ENCODE measurements at places on chromosomes 7 and 10.
A peak's percentile ranks its signal among the peaks of the same experiment; 100 is the strongest.

DNA sequence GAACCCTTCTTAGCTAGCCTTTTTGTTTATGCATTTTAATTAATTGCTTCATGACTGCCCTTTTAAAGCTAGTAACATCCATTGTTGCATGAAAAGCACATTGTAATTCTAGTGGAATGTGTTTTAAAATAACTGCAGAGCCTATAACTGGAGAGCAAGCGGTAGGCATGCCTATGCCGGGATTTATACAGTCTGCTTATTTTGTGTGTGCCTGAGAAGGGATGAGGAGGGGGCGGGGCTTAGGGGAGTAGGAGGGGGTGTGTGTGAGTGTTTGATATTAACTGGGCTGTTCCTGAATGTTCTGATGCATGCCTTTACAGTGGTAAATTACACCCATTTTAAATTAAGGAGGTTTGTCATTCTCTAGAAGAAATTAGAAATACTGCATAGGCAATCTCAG lies 208.1 kb downstream of the TCF7L2 start:
- no peak for DNase-seq

DNA sequence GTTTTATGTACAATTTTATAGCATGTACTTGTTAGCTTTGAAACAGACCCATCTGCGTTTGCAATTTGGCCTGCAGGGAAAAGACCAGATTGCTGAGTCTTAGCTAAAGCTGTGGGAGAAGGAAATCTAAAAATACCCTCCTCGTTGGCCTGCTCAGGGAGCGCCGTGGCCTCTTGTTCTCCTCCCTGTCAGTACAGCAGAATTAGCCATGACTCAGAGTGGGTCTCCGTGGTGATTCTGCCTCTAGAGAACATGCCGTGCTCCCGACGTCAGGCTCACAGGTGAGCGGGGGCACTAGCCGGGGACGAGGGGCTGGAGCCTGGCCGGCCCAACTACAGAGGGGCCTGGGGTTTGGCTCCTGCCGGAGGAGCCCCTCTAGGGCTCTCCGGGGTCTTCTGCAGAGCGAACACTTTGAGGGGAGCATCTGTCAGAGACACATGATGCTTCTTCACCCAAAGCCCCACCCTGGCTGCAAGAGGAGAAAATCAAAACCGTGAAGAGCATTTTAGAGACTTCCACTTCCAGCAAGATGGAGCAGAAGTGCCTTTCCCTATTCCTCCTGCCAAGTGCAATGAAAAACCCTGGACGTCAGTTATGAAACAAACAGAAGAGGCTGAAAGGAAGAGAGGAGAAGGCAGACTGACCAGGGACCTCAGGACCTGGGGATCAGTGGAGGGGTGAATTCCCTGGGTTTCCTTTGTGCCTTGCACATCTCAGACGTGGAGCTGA lies 98.9 kb downstream of the LHPP start:
- no peak for DNase-seq

DNA sequence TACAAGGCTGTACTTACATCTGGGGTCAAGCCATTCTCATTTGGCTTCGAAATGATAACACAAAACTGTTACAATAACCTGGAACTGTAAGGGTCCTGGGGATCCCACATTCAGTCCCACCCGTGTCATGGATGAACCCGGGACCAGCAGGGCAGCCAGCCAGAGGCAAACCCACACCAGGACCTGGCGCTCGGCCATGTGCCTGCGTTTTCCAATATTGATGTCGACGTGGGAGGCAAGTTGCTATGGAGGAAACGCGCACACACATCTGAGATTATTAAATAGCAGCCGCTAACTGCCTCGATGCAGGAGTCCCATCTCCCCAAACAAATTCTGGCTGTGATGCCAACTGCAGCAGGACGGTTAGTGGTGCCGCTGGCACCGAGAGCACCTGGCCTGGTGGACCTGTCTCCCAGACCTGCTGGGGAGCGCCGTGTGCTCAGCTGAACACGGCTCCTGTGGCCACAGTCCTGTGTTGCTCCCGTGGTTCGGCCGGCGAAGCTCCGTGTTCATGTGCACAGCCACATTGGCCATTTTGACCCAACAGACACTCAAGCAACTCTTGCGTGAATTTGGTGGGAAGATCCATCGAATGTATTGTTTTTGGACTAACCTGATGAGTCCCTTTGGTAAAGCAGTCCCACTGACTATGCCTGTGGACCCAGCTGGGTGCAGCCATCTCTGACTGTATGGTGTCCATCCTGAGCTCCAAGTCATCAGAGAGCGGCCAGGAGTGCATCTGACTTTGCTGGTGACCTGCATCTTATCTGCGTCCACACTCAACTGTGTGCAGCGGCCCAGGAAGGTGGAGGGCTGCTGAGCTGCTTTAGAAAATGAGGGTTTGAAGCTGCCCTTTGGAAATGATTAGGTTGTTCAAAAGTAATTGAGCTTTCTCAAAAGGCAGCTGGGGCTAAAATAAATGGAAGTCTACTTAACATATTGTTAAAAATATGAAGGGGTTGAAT lies 398.2 kb downstream of the DNAJB6 start:
- DNase-seq: no peak

DNA sequence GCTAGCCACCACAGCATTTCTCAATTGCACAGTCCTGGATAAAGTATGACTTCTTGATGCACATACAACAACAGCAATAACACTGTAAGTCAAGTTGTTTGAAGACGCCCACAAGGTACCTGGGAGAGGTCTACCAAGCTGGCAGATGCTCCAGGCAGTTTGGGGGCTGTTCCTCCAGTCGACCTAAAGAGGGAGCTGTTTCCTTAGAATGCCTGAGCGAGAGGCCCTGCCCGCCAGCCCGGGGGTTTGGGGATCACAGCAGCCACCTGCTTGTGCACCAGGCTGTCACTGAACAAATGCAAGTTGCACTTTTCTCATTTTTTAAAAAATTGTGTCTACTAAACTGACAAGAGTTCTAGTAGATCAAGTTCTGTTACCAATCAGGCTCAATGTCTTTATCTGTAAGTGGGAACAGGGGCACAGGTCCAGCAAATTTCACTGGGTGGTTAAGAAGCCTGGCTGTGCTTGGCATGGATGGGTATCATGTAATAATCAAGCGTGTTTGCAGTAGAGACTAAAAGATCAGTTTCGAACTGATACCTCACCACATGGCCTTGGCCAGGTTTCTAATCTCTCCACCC lies 193.8 kb upstream of the ADO start:
- DNase-seq: peak; percentile 66

- DNase-seq: no peak
These were observed 2.9 kb downstream of the ELFN1 start for GRCh38 chr7:1672851-1673486.

DNA sequence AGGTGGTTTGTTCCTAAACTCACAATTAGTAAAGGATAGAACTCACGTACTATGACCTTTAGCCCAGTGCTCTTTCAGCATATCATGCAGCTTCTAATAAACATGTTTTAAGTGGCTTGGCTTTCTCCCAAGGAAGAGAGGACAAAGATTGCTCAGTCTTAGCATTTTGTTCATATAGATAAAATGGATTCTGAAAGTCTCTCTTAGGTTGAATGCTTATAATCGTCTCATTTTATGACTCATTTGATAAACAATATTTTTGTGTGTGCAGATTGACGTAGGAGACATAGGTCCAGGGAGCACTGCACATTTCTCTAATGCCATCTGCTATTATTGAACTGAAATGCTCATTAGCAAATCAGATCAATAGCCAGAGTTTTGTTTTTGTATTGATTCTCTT lies 44.8 kb downstream of the GNAT3 start:
- DNase-seq: no peak

GRCh38 chr7:28152594-28152993 lies 28.0 kb downstream of the JAZF1 start:
- no peak for DNase-seq

DNA sequence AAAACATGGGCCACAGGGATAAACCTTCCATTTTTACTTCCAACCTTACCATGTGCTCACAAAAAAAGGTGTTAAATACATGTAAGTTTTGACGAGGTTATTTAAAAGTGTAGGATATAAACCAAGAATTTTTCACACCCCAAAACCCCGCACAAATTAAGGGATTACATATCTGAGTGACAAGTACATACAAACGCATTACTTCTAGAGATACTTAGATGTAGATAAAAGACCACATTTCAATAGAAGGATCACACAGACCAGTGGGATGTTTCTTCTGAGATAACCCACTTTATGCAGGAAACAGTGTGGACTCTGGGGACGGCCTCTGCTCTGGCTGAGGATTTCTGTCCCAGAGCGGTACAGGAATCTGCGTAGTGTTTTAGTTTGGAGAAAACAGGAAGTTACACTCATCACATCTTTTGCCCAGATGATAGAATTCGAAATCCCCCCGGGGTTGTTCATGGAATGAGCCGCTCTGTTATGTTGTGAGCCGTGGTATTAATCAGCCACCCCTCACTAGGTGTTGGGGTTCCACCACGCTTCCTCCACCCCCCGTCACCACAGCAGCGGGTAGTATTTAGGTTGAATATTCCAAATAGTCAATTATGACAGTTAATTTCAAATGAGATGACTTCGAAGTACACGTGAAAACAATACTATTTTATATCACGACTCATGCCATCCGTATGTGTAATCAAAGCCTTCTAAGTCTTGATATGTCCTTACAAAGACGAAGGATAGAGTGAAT lies 1.3 kb upstream of the CUL1 start:
- peak; percentile 13 for DNase-seq

DNA sequence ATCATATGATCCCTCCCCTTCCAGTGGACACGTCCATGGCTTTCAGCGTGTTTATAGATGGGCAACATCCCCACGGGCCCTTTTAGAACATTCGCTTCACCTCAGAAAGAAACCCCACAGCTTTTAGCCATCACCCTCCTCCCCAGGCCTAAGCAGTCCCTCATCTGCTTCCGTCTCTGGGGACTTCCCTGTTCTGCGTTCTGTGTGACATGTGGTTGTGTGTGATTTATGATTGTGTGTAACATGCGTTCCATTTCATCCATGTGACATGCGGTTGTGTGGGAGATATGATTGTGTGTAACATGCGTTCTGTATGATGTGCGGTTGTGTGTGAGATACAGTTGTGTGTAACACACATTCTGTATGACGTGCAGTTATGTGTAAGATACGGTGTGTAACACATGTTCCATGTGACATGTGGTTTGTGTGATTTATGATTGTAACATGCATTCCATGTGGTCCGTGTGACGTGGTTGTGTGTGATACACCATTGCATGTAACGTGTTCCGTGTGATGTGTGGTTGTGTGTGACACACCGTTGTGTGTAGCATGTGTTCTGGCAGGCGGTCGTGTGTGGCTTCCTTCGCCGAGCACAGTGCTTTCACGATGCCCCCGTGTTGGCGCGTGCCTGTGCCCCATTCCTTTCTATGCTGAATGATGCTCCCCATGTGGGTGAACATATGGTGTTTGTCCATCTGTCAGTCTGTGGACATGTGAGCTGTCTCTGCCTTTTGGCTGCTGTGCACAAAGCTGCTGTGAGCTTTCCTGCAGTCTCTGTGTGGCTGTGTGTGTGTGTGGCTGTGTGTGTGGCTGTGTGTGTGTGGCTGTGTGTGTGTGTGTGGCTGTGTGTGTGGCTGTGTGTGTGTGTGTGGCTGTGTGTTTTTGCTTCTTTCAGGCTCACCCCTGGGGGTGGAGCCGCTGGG lies 26.2 kb downstream of the PWWP2B start:
- DNase-seq: no peak

DNA sequence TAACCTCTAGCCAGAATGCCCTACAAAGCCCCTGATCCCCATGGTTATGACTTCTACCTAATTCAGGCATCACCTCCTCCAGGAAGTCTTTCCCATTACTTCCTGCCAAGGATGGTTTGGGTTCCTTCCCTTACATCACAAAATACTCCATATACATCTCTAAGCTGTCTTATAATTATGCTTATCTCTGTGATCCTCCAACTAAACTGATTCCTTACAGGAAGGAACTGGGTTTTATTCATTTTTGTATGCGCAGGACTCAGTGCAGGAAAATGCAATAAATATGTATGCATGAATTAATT lies 41.3 kb downstream of the PIP4K2A start:
- no peak for DNase-seq

DNA sequence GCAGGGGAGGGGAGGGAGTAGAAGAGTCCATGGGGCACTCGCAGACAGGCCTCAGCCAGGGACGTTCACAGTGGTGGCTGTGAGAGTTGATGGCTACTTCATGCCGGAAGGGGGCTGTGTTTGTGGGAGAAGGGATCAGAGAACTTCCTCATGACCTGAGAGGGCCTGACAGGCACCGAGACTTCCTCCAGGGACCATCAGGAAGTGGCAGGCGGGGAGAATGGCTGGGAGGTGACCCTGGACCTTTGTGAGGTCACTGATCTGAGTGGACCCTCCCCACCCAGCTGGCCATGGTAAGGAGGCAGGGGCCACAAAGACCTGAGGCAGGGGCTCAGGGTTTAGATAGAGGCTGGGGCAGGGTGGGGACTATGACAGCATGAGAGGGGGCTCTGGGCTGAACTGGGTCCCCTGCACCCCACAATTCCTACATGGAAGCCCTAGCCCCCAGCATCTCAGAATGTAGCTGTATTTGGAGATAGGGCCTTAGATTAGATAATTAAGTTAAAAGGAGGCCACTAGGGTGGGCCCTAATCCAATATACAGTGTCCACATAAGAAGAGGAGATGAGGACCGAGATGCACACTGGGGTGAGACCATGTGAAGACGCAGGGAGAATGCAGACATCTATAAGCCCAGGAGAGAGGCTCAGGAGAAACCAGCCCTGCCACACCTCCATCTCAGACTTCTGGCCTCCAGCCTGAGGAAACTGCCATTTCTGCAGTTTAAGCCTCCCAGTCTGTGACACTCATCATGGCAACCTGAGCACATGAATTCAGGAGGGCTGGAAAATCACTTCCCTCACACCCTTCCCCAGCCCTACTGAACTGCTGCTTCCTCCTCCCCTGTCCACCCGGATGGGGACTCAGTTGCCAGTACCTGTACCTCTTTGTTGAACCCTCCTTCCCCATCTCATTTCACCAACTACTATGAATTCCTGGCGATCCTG lies 273.9 kb upstream of the ZNF32 start:
- DNase-seq: no peak

DNA sequence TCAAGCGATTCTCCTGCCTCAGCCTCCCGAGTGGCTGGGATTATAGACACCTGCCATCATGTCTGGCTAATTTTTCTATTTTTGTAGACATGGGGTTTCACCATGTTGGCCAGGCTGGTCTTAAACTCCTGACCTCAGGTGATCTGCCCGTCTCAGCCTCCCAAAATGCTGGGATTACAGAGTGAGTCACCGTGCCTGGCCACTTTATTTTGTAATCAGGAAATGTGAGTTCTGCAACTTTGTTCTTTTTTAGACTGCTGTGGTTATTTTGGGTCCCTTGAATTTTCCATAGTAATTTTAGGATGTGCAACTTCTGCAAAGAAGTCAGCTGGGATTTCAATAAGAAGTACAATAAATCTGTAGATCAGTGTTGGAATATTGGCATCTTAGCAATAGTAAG lies 96.8 kb downstream of the CYTH3 start:
- DNase-seq: no peak

GRCh38 chr7:88219781-88220747 lies at the start of gene SRI:
Gene SRI (minus strand): TSS chr7:88220038. CDS start chr7:88220026, 12 bp downstream.
- peak; percentile 91 for DNase-seq

- no peak for DNase-seq
These were observed 208.8 kb upstream of the IGFBP3 start for GRCh38 chr7:46129831-46130230.

GRCh38 chr10:34364253-34365037 lies 450.7 kb downstream of the PARD3 start:
- no peak for DNase-seq

Measured in T-helper 1 cell (primary cell).